ENCODE measurements at places on chromosomes 5 and 9.

DNA sequence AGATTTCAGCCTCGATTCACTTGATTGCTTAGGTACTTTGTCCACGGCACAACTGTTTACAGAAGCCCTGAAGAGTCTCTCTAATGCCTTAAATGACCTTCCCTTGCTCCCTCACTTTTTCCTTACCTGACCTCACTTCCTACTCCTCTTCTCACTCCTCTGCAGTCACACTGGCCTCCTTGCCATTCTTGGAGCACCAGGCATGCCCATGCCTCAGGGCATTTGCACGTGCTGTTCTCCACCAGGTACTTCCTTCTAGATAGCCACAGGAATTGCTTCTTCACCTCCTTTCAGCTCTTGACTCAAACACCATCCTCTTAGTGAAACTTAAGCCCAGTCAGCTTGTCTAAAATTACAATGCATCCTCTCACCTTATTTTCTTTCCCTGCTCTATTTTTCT lies 52.4 kb upstream of the TRAF1 start:
- DNase-seq, result no peak

DNA sequence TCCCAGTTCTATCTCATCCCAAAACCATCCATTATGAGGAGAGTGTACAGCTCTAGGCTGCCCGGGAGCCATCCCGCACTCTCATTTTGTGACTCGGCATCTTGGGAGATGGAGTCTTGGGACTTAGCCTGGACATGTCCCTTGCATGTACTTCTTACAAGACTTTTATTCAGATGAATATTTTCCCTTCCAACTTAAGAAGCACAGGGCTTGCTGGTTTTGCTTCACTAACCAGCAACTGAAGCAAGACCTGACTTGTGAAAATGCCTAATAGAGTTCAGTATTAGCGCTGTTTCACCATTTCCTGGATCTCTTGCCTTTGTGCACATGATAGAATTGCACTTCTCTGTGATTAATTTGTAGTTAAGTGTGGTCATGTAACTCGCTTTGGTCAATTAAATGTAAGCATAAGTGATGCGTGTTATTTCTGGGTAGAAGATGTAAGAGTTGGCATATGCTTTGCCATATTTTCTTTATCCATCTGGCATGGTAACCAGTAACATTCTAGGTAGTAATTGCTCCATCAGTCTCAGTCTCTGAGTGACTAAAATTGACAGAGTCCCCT lies 55.8 kb downstream of the PDCD1LG2 start:
- DNase-seq, result no peak

DNA sequence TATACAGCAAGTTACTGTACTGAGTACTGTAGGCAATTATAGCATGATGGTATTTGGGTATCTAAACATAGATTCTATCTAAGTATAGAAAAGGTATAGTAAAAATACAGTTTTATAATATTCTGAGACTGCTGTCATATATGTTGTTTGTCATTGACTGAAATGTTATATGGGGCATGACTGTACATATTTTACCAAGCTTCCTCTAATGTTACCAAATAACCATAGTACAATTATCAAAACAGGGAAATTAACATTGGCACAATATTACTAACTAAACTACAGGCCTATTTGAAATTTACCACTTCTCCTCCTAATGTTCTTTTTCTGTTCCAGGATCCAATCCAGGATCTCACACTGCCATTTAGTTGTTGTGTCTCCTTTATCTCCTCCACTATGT lies 18.5 kb downstream of the NPR3 start:
- DNase-seq, result no peak

GRCh38 chr9:88938189-88938588 lies 53.1 kb upstream of the S1PR3 start:
- no peak for DNase-seq

DNA sequence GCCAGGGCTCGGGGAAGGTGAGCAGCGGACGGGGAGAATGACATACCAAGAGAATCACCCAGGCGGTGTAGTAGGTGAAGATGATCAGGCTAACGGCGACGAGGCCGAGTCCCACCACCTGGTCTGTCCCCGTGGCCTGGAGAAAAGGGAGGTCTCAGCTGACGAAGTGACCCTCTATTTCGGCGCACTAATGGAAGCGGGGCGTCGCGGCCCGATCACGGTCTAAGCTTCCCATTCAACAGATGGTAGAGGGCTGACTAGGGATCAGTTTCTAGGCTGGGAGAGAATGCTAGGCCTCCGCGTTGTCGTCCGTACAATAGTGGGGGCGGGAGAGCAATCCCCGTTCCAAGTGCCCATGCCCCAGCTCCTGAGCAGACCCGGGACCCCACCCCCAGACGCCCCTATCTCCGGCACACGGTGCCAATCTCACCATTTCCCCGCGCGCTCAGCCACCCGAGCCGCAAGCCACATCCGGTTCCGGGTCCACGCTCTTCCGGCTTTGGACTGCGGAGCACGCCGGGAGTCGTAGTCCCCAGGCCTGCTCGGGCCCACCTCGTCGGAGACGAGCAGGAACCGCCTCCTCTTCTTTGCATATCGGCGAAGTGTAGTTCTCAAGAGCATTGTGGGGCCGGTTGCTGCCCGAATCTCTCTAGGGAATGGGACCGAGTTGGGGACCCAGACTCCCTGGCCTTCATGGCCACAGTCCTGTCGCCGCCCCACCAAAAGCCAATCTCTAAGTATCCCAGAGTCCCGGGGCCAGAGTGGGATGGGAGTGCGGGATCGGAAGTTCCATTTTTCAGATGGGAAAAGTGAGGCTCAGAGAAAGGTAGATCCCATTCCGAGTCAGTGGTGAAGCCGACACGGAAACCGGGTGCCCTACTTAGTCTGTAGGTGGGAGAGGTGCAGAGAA lies at the start of gene DPM2:
Gene DPM2, minus strand, starts transcription at position 467 of the 910 bp plus-strand sequence. Its CDS starts 34 bp downstream, at position 433.
- no peak for DNase-seq

GRCh38 chr5:43233946-43234345 lies 41.9 kb downstream of the NIM1K start:
- no peak for DNase-seq
